ENCODE measurements at places on chromosomes 2 and 18. TPM values are rescaled to one million over a fixed set of nuclear protein-coding genes. Genes with fewer than 3 reads are reported as not detected.

GRCh38 chr18:5744659-5745058 lies 150.7 kb downstream of the TMEM200C start:
- H3K27ac ChIP-seq = no peak overlapping the region
- no peak overlapping the region for H3K4me3 ChIP-seq
- no peak for ATAC-seq
- H3K36me3 ChIP-seq = no peaks in the 10 kb centered on the region
- H3K4me1 ChIP-seq = no peaks in the 10 kb centered on the region

DNA sequence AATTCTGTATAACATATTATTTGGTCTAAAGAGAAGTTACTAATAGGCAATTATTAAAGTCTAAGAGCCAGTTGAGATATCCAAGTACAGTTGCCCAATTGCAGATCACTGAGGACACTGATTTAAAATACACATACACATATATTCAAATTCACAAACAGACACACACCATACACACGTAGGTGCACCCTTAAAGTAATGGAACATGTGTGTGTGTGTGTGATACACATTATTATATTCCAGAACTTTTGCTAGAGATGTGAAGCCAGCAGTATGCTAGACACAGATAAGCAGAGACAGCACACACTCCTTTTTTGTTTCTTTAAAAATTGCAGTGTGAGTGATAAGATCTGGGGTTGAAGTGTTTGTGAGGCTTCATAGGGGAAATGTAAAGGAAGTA lies 292.5 kb downstream of the CNTNAP5 start:
- ATAC-seq = no peak
- no peak overlapping the region for H3K27ac ChIP-seq
- H3K4me3 ChIP-seq = no peak overlapping the region
- H3K27me3 ChIP-seq = no peaks in the 10 kb centered on the region

Gene RTKN
- total RNA-seq = 1.2 TPM

Gene TEX44
- total RNA-seq = not detected

Gene ZC3H8
- total RNA-seq = 21.2 TPM

Measured in activated T-helper 17 cell treated with anti-CD3 and anti-CD28 coated beads, Interleukin-2, amount 50 U/mL, for 72 hours (primary cell).